ENCODE measurements at places on chromosomes 5 and 9.

DNA sequence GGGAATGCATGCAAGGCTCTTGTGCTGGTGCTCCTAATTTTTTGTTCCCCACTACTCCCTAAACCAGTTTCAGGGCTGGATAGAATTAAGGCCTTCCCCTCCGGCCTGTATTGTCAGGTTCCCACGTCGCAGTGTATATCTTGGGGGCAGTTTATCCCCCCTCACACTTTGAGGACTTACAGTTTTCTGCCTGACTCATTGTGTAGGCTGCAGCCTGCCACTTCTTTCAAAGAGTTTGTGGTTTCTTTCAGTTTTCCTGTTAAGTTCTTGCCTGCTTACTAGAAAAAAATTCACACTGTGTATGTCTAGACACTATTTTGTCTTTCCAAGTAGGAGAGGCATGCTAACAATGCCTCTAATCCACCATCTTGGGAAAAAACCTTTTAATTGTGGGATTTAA is 28.4 kb upstream of the BTNL3 start:
- no peak for DNase-seq

DNA sequence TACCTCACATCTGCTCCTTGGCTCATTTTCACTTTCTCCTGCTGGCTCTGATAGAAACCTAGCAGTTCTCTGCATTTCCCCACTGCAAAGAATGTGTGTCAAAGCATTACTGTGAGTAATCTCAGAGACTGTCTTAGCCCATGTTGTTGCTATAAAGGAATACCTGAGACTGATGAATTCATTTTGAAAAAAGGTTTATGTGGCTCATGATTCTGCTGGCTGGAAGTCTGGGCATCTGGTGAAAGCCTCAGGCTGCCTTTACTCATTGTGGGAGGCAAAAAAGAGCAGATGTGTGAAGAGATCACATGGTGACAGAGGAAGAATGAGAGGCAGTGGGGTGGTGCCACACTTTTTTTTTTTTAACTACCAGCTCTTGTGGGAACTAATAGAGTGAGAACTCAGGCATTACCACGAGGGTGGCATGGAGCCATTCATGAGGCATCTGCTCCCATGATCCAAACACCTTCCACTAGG is 191.6 kb upstream of the CTNND2 start:
- no peak for DNase-seq

DNA sequence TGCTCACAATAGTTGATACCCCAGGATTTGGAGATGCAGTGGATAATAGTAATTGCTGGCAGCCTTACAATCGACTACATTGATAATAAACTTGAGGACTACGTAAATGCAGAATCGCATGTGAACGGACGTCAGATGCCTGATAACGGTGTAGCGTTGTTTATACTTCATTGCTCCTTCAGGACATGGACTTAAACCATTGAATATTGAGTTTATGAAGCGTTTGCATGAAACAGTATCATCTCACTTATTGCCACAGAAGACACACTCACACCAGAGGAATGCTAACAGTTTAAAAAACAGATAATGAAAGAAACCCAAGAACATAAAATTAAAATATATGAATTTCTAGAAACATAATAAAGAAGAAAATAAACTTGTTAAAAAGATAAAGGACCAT is 101.6 kb downstream of the GABBR2 start:
- DNase-seq: no peak

GRCh38 chr5:14928661-14929060 is 57.1 kb upstream of the ANKH start:
- no peak for DNase-seq

GRCh38 chr5:123176224-123176937 is 87.3 kb downstream of the PRDM6 start:
- no peak for DNase-seq

DNA sequence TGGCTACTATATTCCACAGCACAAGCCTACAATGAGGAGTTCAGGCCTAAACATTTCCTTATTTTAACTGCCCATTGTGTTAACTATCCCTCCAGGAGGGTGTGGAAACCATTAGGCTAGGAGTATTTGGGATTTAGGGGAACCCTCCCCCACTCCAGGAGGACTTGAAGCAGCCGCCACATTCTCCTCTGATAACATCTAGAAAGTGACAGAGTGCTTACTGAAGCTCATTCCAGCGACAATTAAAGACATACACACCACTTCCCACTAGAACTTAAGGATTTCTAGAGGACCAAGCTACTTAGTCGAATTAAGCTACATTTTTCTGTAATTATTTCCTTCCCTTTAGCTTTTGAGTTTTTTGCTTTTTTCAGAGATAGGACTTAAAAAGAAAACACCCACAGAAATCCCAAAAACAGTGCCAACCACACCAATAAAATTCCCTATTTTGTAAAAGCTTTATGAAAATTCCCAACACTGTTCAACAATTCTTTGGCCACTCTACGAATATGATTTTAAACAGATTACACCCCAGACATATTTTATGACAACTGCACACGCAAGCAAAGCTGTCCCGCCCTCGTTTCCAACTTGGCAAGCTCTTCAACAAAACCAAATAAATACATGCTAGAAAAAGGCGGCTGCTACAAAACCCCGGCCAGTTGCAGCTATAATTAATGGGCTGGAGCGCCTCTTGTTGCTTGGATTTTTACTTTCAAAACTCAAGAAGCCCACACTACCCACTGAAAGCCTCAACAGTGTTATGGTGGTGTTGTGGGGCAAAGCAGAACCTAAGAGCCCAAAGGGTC is 4.5 kb downstream of the ROR2 start:
- no peak for DNase-seq

DNA sequence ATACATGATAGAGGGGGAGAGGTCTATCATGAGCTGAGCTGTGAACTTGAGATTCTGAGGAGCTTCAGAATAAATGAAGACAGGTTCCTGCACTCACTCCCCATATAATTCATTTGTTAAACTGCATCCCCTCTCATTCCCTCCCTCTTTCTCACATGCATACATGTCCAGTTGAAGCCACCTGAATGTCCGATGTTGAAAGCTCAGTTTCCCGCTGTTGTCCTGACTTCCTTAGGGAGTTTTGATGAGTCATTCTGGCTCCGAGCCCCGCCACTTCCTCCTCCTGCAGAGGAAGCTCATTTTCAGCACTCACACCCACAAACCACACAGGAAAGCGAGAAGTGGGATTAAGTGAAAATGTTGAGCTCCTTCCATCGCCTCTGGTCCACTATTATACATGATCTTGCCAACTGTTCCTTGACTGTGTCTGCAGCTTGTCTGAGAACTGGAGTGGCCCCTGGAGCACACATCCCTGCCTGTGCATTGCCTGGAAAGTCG is 121.2 kb downstream of the CEMIP2 start:
- DNase-seq: peak; percentile 93

DNA sequence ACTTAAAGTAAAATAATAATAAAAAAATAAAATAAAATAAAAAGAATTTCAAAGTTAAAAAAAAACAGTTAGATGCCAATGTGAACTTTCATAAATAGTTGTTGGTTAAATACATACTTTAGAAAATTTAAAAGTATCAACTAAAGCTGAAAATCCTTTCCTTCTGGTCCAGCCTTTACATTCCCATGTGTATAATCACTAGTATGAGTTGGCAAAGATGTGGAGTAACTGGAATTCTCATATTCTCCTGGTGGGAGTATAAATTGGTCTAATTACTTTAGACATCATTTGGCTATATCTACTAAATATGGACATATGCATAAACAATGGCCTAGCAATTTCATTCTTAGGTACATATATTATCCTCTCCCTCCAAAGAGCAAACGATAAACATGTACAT is 619.9 kb downstream of the PTPRD start:
- no peak for DNase-seq

DNA sequence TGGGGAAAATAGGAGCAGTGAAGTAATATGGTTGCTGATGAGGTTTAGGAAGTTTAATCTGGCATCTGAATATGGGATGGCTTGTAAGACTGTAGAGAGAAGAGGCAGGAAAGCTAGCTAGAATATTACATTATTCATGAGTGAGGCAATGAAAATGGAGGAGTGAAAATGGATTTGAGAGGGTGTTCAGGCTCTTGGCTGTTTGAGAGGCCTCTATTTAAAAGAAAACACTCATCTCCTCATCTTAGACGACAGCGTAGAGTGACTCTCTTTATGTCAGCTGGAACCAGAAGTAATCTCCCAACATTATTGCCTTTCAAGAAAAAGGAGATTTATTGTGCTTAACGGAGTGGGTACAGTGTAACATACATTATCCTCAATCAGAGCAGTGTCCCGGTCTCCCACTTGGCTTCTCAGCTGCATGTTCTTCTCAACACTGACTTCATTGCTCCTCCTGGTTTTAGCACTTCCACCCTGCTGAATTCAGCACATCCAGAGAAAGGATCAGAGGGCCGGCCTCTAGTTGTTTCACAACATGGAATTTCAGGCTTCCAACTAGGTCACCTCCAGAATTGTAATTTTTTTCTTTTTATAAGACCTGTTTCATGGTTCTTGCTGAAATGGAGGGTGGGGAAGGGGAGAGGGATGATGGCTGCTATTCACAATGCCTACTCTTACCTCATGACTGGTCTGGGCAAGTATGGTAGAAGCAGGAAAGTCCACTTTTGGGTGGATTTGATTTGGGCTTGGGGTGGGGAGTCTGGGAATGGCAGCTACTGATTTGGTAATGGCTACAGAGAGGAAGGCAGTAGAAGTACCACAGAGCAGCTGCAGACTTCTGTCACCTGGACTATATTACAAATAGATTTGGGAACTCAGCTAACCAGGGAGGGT is 52.9 kb upstream of the KIAA1958 start:
- no peak for DNase-seq

- DNase-seq: no peak
These were observed 21.0 kb downstream of the CDKL3 start for GRCh38 chr5:134345996-134346395.

DNA sequence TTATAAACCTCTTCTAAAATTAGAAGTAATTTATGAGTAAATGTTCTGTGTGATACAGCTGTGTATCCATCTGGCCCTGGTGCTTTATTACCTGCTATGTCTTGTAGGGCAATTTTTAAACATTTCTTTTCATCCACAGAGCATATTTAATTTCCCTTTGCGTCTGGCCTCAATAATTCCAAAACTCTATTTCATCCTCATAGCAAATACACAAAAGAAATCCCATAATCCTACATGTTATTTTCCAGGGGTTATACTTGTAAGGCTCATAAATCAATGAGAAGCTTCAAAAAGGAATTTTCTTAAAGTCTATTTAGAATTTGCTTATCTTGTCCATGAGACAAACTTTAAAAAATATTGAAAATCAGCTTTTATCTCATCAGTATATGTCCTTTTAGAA is 167.0 kb downstream of the TTC39B start:
- DNase-seq: no peak
